ENCODE measurements at places on chromosomes 6 and 20.

GRCh38 chr20:7828437-7828836, 111.8 kb downstream of the HAO1 start:
- DNase-seq, result no peak

GRCh38 chr6:18415207-18415606, 28.1 kb downstream of the RNF144B start:
- DNase-seq, result no peak

GRCh38 chr20:58448958-58449357, 59.9 kb downstream of the VAPB start:
- no peak for DNase-seq

GRCh38 chr20:4661191-4661590, 60.5 kb upstream of the PRND start:
- no peak for DNase-seq

DNA sequence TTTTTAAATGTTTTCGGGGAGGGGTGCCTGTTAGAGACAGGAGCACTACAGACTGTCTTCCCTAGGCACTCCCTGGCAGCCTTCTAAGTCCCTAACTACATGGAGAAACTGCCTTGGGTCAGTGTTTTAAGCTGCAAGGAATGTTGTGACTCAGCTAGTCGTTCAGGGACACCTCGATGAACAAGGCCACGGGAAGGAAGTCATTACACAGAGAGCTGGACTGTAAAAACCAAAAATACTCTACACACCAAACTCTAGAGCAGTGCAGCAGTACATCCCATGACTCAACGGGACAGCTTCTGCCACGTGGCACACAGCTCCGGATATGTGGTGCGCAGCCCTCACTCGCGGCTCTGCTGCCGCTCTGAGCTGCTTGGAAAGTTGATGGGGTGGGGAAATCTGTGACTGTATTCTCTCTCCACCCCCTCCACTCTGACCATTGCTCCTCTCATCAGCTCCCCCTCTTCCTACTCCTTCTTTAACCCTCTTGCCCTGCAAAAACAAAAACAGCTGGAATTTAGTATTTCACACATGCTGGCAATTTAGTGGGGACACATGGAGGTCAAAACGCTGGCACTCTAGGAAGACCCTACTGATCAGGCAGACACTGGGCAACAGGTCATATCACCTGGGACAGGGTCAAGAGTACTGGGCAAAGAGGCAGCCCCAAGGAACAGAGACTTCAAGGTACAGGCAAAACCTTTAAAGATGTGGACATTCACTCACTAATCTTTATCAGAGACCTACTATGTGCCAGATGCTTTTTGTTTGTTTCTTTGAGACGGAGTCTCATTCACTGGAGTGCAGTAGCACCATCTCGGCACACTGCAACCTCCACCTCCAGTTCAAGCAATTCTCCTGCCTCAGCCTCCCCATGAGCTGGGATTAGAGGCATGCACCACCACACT, 10.9 kb upstream of the LPIN3 start:
- DNase-seq, result peak; percentile 97
